ENCODE measurements at places on chromosomes 3 and 15. TPM values are rescaled to one million over a fixed set of nuclear protein-coding genes. Genes with fewer than 3 reads are reported as not detected.

GRCh38 chr15:71291723-71292122 is 176.5 kb downstream of the THSD4 start:
- no peaks in the 10 kb centered on the region for H3K27me3 ChIP-seq
- H3K4me3 ChIP-seq: no peak overlapping the region
- peaks cover 30% of the 10 kb centered on the region for H3K4me1 ChIP-seq
- no peak overlapping the region for H3K27ac ChIP-seq
- no peak for DNase-seq
- no peaks in the 10 kb centered on the region for H3K36me3 ChIP-seq

- H3K4me1 ChIP-seq: peaks cover 30% of the 10 kb centered on the region
- H3K36me3 ChIP-seq: no peaks in the 10 kb centered on the region
- no peaks in the 10 kb centered on the region for H3K27me3 ChIP-seq
- H3K27ac ChIP-seq: no peak overlapping the region
- no peak for DNase-seq
Measured at GRCh38 chr15:74370471-74370870, 3.0 kb upstream of the CYP11A1 start.

DNA sequence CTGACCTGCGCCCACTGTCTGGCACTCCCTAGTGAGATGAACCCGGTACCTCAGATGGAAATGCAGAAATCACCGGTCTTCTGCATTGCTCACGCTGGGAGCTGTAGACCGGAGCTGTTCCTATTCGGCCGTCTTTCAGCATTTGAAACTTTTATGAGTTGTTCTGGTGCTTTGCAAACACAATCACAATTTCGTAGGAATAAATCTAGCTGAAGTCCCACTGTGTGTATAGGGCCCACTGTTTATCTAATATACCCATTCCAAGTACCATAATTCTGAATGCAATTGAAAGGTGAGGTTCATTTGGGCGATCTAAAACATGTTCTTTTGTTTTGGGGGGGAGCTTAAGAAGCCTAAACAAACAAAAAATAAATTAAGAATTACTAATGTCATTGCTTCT is 572.1 kb downstream of the FGF12 start:
- no peak overlapping the region for H3K4me3 ChIP-seq
- no peak overlapping the region for H3K27ac ChIP-seq
- no peak for DNase-seq

Gene TGFBR2
- total RNA-seq: 176 TPM

DNA sequence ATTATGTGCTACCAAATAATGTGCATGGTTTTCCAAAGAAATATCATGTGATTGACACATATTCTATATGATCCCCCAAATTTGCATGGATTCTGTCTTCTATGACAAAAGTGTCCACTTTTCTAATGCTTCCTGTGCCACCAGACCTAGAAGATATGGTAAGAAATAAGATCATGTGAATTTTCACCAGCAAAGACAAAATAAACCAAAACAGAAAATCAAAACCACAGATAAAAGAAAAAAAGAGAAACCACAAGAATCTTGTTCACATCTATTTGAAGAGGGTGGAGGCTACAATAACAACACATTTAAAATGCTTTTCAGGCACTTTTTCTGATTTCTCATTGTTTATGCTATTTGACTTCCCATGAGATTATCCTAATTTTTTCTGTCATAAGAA is 303.4 kb downstream of the DIPK2A start:
- no peak for DNase-seq
- no peak overlapping the region for H3K27ac ChIP-seq
- peaks cover 10% of the 10 kb centered on the region for H3K4me1 ChIP-seq
- H3K27me3 ChIP-seq: no peaks in the 10 kb centered on the region
- H3K36me3 ChIP-seq: no peaks in the 10 kb centered on the region

- H3K27ac ChIP-seq: no peak overlapping the region
- H3K4me3 ChIP-seq: no peak overlapping the region
- H3K27me3 ChIP-seq: no peaks in the 10 kb centered on the region
- H3K36me3 ChIP-seq: no peaks in the 10 kb centered on the region
Measured at GRCh38 chr3:147921051-147921450, 511.9 kb downstream of the ZIC1 start.

DNA sequence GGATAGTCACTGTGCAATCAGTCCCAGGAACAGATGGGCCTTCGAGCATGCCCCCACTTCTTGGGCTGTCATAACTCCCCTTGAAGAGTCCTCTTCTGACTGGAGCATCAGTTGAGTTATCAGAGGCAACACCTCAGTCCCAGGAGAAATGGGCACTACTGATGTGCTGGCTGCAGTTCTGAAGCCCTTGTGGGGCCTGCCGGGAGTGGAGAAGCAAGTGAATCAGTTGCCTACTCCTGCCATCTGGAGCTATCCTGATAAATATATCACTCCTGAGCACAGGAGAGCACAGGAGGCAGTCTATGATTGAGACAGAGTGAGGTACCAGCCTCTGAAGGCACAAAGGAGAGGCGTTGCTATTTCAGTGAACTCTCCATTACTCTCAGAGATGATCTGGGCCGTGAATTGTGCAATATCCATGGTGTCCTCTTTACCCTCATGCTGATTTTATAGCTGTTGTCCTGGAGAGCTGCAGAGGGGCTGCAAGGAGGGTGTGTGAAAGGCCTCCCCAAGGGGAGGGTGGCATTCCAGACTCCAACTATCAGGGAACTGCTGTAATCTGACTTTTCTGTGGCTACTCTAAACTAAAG is 344.2 kb upstream of the ROPN1 start:
- DNase-seq: no peak
- H3K4me3 ChIP-seq: no peak overlapping the region
- H3K36me3 ChIP-seq: no peaks in the 10 kb centered on the region
- no peaks in the 10 kb centered on the region for H3K27me3 ChIP-seq
- H3K4me1 ChIP-seq: no peaks in the 10 kb centered on the region

Gene LYZL4
- total RNA-seq: not detected

Measured in vagina (tissue), 2 donors.